ENCODE measurements at places on chromosomes 7 and 10. TPM values are rescaled to one million over a fixed set of nuclear protein-coding genes. Genes with fewer than 3 reads are reported as not detected.

Gene DKK1
- 40.3 TPM for total RNA-seq

Gene PIK3AP1
- 6.5 TPM for total RNA-seq

Gene FZD1
- 8.1 TPM for total RNA-seq

Gene JAZF1
- 8.7 TPM for total RNA-seq

Gene DENND2A
- 6.7 TPM for total RNA-seq

Gene AKAP9
- 85.8 TPM for total RNA-seq

Gene ACTR3C
- total RNA-seq = 17.7 TPM

Gene KCNIP2
- total RNA-seq = 0.36 TPM

Gene MYO1G
- 0.03 TPM for total RNA-seq

Gene ARMS2
- not detected for total RNA-seq

Gene IDI2
- total RNA-seq = not detected

Gene MSRB2
- 23.6 TPM for total RNA-seq

Gene ADAM12
- 8.1 TPM for total RNA-seq

Gene STAMBPL1
- 14.8 TPM for total RNA-seq

Gene PNPLA8
- total RNA-seq = 48.3 TPM

Gene LRRC4
- total RNA-seq = 15.1 TPM

Gene LRRD1
- 0.08 TPM for total RNA-seq

Gene KAT6B
- 28.8 TPM for total RNA-seq

Gene SSC4D
- 6.9 TPM for total RNA-seq

Gene ZNF365
- 0.93 TPM for total RNA-seq

Gene RBP4
- total RNA-seq = 494 TPM

Gene CYP2E1
- total RNA-seq = 0.43 TPM

Gene SAMD9
- 2.6 TPM for total RNA-seq

Gene FAM25G
- not detected for total RNA-seq

Gene HOXA3
- total RNA-seq = 3.0 TPM

Gene RHEB
- total RNA-seq = 111 TPM

Gene CPN1
- total RNA-seq = 2.8 TPM

Gene FLNC
- total RNA-seq = 60.7 TPM

Gene PNLIP
- total RNA-seq = 0.13 TPM

Gene MMD2
- not detected for total RNA-seq

Gene HHEX
- total RNA-seq = 13.0 TPM

Gene C10orf62
- 0.23 TPM for total RNA-seq

Gene ACBD7
- total RNA-seq = 1.8 TPM

Gene HYCC1
- 37.6 TPM for total RNA-seq

Gene PSD
- total RNA-seq = 13.1 TPM

Gene MSS51
- 1.2 TPM for total RNA-seq

Gene SLC25A40
- total RNA-seq = 21.6 TPM

Gene EXOC4
- total RNA-seq = 66.8 TPM

Gene HOXA4
- 1.4 TPM for total RNA-seq

Gene HOXA2
- total RNA-seq = 0.36 TPM

Gene LIPK
- total RNA-seq = not detected

Gene PAX4
- total RNA-seq = 0.24 TPM

Gene PKD2L1
- not detected for total RNA-seq

Gene CYTH3
- 20.8 TPM for total RNA-seq

Gene ZC3HAV1
- total RNA-seq = 27.9 TPM

Data from hepatocyte (in vitro differentiated cells).